B cell (primary cell): ENCODE measurements at places on chromosomes 16 and 17.

DNA sequence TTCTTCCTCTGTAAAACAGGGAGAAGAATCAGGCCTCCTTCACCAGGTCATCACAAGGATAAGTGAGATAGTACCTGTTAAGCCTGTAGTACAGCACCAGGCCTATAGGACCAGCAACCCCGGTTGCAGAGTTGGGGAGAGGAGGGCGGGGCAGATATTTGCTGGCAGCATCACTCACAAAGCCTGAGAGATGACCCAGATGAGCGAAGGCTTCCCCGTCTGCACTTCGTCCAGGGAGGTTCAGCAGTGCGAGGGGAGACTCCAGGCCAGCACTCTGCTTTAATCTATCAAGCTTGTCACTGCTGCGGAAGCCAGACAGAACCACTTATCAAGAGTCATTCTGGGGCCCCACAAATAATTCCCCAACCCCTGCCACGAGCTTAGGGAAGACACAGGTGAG lies 15.8 kb upstream of the RBBP6 start:
- no peak for DNase-seq

- no peak for DNase-seq
These were observed 180.7 kb upstream of the ZFHX3 start for GRCh38 chr16:73228649-73229048.

- DNase-seq, result no peak
These were observed 606.8 kb downstream of the TOX3 start for GRCh38 chr16:51940183-51940582.

DNA sequence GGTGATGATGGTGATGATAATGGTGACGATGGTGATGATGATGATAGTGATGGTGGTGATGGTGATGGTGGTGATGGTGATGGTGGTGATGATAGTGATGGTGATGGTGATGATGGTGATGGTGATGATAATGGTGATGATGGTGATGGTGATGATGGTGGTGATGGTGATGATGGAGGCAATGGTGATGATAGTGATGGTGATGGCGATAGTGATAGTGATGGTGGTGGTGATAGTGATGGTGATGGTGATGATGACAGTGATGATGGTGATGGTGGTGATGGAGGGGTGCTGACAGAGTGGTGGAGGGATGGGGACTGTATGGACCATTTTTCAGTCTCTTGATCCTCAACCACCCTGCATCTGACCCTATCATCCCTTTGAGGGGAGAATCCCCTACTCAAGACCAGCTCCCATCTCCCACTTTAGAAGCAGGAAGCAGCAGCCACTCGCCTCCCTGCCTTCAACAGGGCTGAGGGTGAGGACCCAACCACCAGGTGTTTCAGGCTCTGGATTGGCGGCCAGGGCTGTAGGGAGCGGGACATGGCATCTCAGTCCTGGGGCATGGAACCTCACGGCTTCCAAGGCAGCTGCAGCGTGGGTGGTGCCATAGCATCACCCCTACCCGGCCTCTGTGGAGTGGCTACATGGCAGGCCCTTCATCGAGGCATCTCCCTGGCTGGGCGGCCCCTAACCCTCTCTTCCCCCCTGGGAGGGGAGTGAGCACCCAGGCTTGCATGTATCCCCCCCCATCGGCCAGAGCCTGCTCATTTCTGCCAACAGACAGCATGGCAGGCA lies 4.5 kb downstream of the FSCN2 start:
- no peak for DNase-seq

- DNase-seq, result no peak
These were observed 99.5 kb downstream of the CHD9NB start for GRCh38 chr16:52953215-52953614.

GRCh38 chr16:65600046-65600445 lies 478.2 kb upstream of the CDH11 start:
- DNase-seq, result no peak
